ENCODE measurements at places on chromosomes 1 and 21. TPM values are rescaled to one million over a fixed set of nuclear protein-coding genes. Genes with fewer than 3 reads are reported as not detected.
A peak's percentile ranks its signal among the peaks of the same experiment; 100 is the strongest.

GRCh38 chr21:40688106-40688864, 158.7 kb downstream of the DSCAM start:
- no peak for DNase-seq

GRCh38 chr1:204475656-204476432, 18.8 kb downstream of the PIK3C2B start:
- no peak for DNase-seq

Gene ACTL8
- total RNA-seq, result not detected

- DNase-seq, result no peak
These were observed 22.2 kb downstream of the TOMM20 start for GRCh38 chr1:235106457-235106856.

DNA sequence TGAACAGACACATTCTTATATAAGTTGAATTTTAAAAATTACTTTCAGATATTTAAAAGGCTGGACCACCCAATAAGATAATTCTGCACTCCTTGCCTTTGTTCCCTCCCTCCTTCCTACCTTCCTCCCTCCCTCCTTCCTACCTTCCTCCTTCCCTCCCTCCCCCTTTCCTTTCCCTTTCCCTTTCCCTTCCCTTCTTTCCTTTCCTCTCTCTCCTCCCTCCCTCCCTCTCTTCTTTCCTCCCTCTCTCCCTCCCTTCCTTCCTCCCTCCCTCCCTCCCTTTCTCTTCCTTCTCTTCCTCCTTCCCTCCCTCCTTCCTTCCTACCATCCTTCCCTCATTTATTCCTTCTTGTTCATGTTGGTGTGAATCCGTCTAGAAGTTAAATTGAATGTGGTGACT, 93.0 kb downstream of the ATP6V1G3 start:
- no peak for DNase-seq

DNA sequence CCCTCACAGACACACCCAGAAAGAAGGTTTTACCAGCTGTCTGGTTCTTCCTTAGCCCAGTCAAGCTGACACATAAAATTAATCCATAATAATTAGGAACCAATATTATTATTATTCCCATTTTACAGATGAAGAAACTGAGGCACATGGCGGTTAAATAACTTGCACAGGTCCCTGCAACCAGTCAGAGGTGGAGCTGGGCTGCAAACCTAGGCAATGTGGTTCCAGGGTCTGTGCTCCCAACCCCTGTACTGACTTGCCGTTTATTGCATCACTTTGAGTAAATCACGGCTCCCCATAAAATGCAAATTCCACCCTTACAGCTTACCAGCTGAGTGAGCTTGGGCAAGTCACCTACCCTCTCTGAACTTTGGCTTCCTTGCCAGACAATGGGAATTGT, 179.2 kb upstream of the POU3F1 start:
- no peak for DNase-seq

DNA sequence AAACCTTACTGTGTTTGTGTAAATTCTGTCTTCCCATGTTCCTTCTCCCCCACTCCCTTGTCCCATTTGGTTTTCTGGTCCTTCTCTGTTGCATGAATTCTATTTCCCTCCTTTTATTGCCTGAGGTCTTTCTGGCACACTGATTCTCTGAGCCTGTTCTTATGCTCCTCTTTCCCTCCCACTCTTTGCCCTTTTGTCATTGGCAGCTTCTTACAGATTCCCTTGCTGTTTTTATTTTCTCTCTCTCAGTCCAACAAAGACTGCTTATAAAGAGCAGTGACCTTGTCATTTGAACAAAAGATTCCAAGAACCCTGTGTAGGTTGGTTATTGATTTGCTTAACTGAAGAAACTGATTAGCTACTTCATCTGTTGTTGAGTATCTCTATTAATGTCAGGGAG, 49.7 kb downstream of the GPR52 start:
- no peak for DNase-seq

DNA sequence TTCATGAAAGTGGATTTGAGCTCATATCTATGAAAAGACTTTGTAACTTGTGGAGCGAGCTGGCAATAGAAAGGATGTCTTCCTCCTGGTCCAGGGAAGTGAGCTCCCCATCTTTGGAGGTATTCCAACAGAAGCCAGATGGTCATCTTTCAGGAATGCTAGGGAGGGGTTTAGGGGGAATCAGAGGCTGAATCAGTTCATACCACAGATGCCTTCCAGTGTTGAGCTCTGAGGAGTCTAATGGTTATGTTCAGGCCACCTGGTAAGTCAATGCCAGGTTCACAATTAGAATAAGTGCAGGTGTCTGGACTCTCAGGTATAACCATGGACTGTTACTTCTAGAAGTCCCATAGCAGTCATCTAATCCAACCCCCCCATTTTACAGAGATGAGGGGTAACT, 119.1 kb downstream of the ACTL8 start:
- no peak for DNase-seq

Gene S100B
- total RNA-seq, result not detected

DNA sequence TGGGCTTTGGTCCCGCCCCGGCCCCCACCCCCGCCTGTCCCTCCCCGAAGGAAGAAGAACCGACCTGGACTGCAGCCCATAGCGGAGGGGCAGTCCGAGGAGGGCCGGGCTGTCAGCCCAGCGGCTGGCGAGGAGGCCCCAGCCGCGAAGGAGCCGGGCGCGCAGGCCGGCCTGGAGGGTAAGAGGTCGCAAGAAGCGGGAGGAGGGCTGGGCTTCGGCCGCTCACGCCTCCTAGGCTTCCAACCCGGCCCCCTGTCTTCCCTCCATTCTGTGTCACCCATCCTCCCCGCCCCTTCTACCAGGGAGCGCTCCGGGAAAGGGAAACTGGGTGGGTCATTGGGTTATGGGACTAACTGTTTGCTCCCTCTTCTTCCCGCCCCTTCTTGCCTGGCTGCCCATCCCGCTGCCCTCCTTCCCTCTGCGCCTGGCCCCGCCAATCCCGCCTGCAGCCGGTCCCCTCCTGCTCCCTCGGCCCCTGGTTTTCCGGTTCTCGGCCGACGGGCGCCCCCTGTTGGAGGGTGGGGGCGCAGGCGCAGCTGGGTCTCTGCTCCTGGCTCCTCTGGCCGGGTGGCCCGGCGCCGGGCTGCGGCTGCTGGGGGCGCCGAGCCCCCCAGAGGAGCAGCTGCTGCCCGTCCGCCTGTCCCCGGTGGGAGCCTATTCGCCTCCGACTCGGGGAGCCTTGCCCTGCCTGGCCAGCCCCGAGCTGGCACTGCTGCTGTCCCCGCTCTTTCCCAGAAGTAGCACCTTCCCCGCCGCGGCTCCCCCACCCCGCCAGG, 2.4 kb downstream of the RUSC1 start:
- DNase-seq, result peak; percentile 84

Gene B3GALT2
- not detected for total RNA-seq

DNA sequence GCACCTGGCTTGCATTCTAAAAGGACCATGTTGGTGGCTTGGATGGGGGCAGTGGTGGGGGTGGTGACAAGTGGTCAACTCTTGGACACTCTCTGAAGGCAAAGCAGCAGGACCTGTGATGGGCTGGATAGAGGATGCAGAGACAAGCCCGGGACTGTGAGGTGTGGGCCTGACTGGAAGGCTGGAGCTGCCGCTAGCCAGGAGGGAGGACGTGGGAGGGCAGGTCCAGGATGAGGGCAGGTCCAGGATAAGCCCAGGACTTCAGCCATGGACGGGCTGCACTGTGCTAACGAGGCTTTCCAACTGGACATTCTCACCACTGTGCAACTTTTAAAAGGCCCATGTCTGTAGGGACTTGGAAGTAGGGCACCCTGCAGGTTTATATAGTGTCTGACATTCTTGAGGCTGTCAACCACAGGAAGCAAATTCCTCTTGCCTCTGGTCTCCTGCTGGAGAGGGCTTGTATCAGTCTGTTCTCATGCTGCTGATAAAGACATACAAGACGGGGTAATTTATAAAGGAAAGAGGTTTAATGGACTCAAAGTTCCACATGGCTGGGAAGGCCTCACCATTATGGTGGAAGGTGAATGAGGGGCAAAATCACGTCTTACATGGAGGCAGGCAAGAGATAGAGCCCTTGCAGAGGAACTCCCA, 8.3 kb upstream of the C1orf167 start:
- no peak for DNase-seq

DNA sequence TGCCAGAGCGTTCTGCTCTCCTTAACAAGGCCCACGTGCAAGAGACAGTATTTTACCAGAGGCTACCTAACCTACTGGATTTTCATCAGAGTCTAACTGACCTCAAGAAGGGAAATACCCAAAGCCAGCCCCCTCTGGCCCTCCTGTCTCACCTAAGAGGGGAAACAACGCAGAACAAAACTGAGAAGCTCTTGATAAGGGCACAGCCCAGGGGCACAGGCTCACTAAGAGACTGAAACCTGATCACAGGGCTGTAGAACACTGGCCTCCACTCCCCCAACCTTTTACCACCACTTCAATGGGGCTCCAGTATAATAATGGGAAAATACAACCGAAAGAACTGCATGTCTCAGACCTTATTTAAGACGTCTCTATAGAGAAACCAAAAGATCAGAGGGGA, 449.5 kb upstream of the CAMK1G start:
- no peak for DNase-seq

Gene KIF21B
- 72.5 TPM for total RNA-seq

DNA sequence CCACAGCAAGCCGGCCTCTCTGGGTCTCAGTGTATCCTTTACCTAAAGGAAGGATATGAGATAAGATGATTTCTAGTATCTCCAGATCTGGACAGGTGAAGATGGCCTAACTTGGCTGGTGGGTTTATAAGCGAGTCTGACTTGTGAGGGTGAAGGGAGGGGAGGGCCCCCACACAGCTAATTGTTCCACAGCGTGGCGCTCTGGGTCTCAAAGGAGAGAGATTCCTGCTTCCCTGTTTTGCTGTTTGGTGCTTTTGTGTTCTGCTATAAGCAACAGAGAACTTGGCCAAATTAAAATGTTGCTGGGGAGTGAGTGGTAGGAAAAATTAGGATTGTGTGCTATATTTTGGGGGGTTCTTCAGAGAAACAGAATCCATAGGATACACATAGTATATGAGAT, 28.9 kb upstream of the NLRP3 start:
- DNase-seq, result no peak

DNA sequence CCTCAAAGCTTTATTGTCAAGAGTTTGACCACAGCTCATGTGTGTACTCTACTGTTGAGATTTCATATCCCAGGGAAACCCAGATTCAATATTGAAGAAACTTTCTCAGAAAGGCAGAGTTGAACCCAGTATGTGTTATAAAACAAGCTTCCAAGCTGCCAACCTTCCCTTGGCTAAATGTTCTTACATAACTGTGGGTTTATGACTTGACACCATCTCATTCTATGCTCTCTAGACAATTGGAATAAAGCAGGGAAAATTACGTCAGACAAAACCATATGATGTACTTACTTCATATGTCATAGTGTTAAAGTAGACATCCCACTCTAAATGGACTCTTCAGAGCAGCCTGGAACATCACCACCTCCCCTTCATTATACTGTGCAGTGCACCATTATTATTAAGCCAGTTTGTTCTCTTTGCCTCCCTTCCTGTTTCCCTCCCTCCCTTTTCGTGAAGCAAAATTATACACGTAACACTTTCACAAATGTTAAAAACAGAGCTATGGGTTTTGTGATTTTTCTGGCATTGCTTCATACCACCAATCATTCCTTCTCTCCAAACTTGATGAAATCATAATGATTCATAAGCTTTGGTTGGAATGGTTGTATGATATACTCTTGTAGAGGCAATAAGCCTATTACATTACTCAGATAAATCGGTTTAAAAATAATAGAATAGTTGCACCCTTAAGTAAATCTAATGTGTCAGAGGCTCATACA, 507.2 kb downstream of the LTN1 start:
- no peak for DNase-seq

DNA sequence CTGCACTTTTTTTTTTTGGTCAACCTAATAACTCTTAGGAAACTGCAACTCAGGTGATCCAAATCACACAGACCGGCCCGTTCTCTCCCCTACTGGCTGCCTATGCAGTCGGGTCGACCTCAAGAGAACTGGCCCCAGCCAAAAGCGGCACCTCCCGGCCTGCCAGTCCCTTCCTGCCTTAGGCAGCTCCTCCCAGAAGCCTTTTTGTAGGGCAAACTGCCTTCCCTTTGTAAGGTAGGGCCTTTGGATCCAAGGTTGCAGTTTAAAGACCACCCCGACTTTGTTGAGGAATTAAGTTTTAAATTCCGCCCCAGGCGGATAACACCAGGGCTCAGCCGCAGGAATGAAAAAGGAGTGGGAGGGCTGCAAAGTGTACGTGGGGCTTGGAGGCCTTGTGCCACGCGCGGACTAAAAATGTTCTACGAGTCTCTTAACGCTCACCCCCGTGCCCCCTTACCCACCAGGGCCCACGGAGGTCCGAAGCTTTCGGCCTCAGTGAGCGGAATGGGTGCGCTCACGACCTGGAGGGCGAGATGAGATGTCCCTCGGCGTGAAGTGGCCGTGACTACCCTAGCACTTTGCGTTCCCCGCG, 642 bp upstream of the ST3GAL3 start:
- peak; percentile 44 for DNase-seq

- DNase-seq, result no peak
These were observed 138.9 kb upstream of the ERG start for GRCh38 chr21:38637161-38637560.

DNA sequence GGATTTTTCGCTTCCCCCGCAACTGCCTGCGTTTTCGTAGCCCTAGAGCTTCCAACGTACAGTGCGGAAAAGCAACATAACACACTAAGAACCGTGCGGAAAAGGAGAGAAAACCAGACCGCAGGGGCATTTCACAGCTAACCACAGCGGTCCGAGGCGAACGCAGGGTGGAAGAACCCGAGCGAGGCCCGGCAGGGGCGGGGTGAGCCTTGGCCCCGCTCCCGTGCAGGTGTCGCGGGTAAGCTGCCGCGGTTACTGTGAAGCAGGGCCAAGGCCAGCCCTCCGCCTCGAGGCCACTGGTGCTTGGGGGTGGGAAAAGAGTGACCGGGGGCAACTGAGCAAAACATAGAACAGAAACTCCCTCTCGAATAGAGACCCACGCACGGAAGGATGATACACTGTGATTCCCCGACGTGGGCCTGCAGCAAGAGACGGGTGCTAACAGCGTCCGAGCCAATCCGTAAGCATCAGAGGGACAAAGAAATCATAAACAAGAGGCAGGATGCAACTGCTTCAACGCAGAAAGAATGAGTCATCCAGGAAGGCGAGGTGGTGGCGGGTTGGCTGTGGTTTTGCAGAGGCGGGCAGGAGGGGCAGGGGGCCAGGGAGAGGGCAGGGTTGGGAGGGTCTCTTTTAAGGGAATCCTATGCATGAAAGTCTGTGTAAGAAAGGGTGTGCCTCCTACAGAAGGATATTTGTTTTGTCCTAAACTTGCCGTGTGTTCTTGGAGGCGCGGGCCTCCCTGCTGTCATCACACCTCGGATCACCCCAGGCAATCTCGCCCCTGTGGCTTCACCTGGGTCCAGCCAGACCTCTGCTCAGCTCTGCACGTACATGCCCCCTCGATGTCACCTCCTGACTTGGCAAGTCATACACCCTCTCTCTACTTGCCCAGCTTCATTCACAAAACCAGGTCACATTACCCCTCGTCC, 7.3 kb downstream of the GNG4 start:
- peak; percentile 9 for DNase-seq

Gene PRDM16
- not detected for total RNA-seq

Gene KRTAP25-1
- total RNA-seq, result not detected

Gene EBNA1BP2
- 63.0 TPM for total RNA-seq

- DNase-seq, result no peak
These were observed 312.7 kb upstream of the NCAM2 start for GRCh38 chr21:20685475-20685874.

Gene RNU1-3
- 1,721 TPM for total RNA-seq

Gene FAM151A
- not detected for total RNA-seq

Data from OCI-LY7 (cell line).